ENCODE measurements at places on chromosomes 5 and 9.

- no peak for DNase-seq
Measured at GRCh38 chr9:129068990-129069861, 11.7 kb upstream of the DOLPP1 start.

GRCh38 chr5:40404613-40405012 is 275.1 kb upstream of the PTGER4 start:
- DNase-seq: no peak

GRCh38 chr5:18792145-18792544 is 1157.9 kb downstream of the TAF11L14 start:
- no peak for DNase-seq

GRCh38 chr9:89781838-89782540 is 177.2 kb downstream of the GADD45G start:
- no peak for DNase-seq

DNA sequence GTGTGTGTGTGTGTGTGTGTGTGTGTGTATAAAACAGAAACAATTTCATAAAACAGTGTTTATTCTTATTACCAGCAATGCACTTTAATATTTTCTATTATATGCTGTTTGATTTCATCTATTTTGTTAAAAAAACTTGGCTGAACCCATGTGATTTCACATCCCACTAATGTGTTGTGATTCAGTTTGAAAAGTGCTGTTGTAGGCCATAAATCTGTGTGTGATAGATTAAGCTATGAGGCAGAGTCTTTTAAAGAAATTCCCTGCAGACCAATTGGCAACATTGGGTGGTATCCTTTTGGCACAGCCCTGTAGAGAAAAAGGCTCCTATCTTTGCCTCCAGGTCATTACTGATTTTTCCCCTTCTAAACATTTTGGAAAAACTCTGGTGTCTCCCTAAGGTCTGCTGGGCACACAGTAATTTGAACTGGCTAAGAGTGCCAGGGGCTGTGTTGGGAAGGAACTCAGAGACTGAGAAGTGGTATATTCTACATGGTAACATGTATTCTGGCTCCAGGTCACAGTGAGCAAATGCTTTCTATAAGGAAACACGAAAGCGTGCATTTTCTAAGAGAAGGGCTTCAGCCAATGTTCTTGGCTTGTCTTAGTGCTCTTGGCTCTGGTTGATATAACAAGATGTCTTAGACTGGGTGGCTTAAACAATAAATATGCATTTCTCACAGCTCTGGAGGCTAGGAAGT is 4.5 kb downstream of the CAMK4 start:
- no peak for DNase-seq

Data from pulmonary artery endothelial cell (primary cell).